ENCODE measurements at places on chromosomes 1 and 21.

- no peak for DNase-seq
Observed at GRCh38 chr1:208465786-208466590, 221.8 kb upstream of the PLXNA2 start.

GRCh38 chr1:59046134-59046533 is 250.8 kb upstream of the FGGY start:
- no peak for DNase-seq

DNA sequence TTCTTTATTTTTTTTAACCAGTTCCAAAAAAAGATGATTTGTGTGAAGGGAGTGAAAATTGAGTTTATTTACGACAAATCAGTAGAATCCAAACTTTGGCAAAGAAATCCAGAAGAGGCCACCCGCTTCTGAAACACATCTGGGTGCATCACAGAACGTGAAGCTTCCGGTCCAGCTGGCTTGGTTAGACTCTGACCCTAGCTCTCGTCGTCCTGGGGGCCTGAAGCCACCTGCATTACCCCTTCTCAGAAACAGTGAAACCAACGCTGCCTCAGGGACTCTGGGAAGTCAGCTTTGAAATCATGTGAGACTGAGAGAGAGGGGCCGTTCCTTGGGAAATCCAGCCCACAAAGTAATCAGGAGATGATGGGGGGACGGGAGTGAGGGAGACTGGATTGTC is 21.8 kb downstream of the AJAP1 start:
- DNase-seq, result no peak

DNA sequence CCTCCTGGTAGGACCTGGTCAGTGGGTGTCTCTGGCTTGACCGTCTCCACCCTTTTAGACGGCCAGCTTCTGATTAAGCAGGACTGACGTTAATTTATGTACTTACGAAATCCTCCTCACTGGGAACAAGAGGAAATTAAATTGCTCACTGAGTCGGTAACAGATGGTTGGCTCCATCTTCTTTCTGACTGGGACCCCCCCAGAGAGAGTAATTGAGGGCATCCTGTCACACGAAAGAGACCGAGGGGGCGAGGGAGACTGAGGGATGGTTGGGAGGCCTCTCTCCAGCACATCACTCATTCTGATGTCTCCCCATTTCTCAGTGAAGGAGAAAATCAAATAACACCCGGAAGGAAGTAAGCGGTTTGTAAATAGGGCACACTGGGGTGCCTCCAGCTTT is 104.8 kb downstream of the OMA1 start:
- DNase-seq, result no peak

GRCh38 chr21:31667132-31667531 is 7.6 kb downstream of the SOD1 start:
- no peak for DNase-seq

GRCh38 chr1:165562571-165562970 is 18.8 kb downstream of the LRRC52 start:
- DNase-seq, result no peak

DNA sequence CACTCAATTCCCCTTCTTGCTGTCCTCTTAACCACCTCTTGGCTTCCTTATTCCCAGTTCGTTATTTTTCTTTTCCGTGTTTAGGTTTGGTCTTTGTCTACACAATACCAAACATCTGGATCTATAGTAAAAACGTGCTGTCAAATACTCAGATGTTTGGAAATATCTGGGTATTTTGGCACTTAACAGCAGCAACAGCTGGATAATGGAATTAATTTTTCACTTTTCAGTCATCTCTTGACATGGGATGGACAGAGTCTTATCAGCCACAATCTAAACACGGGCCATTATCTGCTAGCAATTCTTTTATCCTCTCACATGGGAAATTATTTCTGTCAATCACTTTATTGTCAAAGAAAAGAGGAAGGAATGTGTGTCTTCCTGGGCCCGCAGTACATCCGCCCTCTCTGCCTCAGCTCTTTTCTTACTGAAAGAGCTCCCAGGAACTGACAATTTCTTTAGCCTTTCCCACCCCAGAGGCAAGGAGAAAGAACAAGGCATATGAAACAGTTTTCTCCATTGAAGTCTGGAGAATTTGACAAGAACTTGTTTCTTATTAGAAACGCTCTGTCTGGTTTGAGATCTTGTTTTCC is 13.4 kb downstream of the NHLH2 start:
- DNase-seq, result no peak

DNA sequence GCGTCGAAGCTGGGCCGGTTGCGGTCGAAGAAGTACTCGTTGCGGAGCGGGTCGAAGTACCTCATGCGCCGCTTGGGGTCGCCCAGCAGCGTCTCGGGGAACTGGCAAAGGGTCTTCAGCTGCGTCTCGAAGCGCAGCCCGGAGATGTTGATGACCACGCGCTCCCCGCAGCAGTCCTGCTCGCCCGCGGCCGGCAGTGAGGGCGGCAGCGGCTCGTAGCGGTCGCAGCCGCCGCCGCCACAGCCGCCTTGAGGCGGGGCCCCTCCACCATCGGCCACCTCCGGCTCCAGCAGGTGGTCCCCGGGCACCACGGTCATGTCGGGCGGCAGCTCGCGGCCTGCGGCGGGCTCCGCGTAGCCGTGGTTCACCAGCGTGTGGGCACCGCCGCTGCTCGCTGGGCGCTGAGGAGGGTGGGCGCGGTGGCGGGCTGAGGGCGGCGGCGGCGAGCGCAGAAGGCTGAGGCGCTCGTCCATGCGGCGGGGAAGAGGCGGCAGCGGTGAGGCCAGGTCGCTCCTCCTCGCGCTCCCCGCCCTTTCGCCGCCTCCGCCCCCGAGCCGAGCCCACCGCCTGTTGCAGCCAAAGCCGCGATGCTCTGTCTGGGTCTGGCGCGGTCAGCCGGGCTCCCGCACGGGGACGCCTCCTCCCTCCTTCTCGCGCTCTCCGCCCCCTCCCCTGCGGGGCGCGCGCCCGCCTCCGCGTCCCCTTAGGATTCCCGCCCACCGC is at the start of gene KCNA3:
Gene KCNA3 (minus strand): TSS at position 604 of the 723 bp plus-strand sequence. CDS start 131 bp downstream, at position 473.
- peak; percentile 35 for DNase-seq

DNA sequence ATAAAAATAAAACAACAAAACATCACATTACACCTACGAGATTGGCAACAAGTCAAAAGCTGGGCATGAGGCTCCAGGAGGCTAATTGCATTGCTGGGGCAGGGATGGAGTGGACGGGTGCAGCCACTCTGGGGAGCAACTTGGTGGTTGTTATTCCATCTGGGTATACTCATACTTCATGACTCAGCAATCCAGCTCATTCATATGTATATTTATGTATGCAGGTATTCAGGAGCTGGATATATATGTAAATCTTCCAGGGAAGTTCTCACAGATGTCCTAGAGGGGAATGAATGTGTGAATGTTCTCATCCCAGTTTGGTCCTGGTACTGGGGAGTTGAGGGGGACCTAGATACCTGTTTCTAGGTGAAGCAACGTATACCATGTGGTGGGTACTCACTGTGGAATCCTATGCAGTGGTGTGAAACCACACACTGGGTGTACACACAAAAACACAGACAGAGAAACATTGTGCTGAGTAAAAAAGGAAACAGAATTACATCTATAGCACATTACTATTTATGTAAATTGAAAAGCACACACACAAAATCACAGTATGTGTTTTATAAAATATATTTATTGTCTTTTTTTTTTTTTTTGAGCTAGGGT is 79.7 kb upstream of the RAB4A start:
- no peak for DNase-seq

GRCh38 chr1:54188291-54188690 is 11.5 kb downstream of the CYB5RL start:
- no peak for DNase-seq

GRCh38 chr1:182725259-182726255 is 41.2 kb upstream of the RGS8 start:
- DNase-seq, result no peak

DNA sequence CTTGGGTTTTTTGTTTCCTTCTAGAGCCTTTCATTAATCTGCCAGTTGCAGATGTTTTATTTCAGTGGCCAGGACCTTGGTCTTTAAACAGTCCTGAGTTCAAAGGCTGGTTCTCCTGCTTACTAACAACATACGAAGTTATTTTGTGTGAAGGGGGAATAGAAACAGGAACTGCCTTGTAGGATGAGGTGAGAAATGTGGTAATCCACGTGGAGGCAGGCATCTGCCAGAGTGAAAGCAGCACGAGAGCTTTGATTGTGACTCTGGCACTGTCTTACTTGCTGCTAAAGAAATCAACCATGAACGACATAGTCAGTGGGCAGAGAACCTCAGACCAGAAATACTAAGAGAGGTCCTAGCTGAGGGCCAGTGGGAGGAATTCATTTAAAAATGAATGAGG is 30.4 kb downstream of the TMEM63A start:
- DNase-seq, result no peak

GRCh38 chr1:1990222-1990621 is 13.4 kb downstream of the CFAP74 start:
- peak; percentile 23 for DNase-seq

DNA sequence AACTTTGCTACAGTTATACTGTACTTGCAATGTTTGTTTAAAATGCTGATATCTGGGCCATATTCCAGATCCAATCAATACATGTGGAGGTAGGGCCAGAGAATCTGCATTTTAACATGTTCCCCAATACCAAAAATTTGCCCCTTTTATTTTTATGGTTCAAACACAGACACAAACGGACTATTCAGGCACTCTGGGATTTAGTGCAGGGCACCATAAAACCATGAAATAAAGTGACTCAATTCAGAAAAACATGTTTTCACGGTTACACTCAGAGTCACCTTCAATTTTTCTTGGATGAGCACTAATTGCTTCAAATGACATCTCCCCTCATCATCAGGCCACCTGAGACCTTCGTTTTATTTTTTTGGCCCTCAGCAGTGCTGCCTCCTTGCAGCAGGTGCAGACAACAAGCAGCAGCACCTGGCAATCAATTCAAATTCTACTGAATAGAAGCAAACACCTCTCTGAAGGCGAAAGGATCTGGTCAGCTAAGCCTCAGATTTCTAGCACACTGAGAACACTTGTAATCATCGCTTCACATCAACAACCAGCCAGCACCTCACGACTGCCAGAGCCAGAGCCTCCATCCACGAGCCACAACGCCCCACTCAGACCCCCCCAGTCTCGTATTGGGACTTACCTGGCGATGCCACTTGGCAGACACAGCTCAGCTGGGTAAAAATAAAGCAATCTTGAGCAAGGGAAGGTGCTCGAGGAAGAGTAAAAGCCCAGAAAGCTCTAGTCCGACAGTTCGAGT is 1.1 kb downstream of the ERO1B start:
- DNase-seq, result peak; percentile 18

- no peak for DNase-seq
Observed at GRCh38 chr1:226846786-226847185, 23.6 kb upstream of the PSEN2 start.

DNA sequence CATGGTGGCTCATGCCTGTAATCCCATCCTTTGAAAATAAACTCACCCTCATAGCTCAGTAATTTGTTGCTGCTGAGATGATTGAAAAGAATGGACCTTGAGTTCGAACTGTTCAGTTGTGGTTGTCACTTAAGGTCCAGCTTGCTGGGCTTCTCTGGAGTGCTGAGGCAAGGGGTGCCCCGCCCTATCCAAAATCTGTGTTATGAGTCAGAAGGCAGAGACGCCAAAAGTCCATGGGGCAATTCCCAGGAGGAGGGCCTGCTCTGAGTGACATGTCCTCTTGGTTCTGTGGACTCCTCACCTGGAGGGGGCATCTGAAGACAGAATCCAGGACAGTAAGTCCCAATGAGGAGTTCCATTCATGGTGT is 64.8 kb downstream of the MYOM3 start:
- DNase-seq, result peak; percentile 77

GRCh38 chr1:203289281-203289981 is 15.9 kb upstream of the BTG2 start:
- peak; percentile 59 for DNase-seq

- DNase-seq, result no peak
Observed at GRCh38 chr21:35075546-35075945, 26.4 kb upstream of the RUNX1 start.

DNA sequence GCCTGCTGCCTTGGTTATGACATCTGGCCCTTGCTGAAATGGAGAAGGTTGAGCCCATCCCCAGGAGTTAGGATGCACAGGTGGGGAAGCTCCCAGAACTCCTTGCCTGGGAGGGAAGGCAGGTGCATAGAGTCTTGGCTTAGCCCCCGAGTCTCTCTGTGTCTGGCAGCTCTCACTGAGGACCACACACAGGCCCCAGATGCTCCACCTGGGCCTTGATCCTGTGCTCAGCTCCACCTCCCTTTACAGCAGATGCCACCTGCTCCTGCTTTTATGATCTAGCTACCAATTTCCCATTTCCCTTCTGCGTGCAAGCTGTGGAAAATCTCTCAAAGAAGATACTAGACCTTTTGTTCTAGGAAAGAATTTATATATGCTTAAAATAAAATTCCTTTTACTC is 28.8 kb upstream of the KCNJ6 start:
- no peak for DNase-seq

- no peak for DNase-seq
Observed at GRCh38 chr21:43313221-43313938, 113.6 kb downstream of the SIK1 start.

DNA sequence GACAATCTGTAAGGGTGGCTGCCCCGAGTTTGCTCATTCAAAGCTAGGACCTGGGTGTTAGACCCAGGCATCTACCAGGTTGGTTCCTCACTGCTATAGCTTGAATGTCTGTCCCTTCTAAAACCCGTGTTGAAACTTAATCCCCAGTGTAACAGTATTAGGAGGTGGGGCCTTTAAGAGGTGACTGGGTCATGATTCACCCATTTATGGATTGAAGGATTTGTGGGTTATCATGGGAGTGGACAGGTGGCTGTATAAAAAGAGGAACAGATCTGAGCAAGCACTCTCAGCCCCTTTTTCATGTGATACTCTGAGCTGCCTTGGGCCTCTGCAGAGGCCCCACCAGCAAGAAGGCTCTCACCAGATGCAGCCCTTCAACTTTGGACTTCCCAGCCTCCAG is 29.4 kb downstream of the PSMG1 start:
- DNase-seq, result no peak

GRCh38 chr1:212648431-212648830 is 39.9 kb downstream of the ATF3 start:
- no peak for DNase-seq

- DNase-seq, result peak; percentile 11
Observed at GRCh38 chr1:228286505-228287417, 78.9 kb downstream of the OBSCN start.

GRCh38 chr21:38474124-38474523 is 24.2 kb downstream of the ERG start:
- DNase-seq, result no peak

- no peak for DNase-seq
Observed at GRCh38 chr1:899636-900317, 23.9 kb upstream of the SAMD11 start.

DNA sequence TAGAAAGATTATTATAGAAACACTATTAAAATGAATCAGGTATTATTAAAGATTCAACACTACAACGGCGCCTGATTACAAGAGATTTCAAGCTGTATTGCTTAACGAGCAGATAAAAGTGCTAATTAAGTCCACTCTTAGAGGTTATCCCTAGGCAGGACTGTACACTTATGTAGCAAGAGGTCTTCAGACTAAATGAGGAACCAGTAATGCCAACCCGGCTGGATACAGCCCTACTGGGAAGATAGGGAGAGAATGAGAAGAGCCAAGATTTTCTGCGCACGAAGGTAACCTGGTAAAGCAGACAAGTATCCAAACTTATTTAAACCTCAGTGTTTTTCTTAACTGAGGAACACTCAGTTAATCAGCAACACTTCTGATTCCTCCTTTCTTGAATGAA is 115.7 kb upstream of the HIVEP3 start:
- no peak for DNase-seq
